AG04450 (cell line): ENCODE measurements at places on chromosomes 11 and 22. TPM values are rescaled to one million over a fixed set of nuclear protein-coding genes. Genes with fewer than 3 reads are reported as not detected.
A peak's percentile ranks its signal among the peaks of the same experiment; 100 is the strongest.

DNA sequence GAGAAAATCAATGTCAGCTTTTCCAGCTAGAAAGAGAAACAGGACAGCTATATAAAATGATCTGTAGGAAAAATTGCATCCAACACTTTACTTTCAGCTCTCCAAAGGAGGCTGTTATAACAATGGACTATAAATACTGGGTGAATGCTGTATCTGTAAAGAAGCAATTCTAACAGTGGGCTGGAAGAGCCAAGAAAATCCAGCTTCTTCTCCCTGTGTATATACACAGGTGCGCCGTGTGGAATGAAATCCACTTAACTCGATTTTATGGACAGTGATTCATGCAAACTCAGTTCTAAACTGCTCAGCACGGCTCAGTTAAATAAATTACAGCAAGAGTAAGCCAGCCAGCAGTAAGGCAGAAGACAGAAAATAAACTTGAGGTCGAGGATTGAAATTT, 32.5 kb upstream of the LMO2 start:
- DNase-seq, result no peak

DNA sequence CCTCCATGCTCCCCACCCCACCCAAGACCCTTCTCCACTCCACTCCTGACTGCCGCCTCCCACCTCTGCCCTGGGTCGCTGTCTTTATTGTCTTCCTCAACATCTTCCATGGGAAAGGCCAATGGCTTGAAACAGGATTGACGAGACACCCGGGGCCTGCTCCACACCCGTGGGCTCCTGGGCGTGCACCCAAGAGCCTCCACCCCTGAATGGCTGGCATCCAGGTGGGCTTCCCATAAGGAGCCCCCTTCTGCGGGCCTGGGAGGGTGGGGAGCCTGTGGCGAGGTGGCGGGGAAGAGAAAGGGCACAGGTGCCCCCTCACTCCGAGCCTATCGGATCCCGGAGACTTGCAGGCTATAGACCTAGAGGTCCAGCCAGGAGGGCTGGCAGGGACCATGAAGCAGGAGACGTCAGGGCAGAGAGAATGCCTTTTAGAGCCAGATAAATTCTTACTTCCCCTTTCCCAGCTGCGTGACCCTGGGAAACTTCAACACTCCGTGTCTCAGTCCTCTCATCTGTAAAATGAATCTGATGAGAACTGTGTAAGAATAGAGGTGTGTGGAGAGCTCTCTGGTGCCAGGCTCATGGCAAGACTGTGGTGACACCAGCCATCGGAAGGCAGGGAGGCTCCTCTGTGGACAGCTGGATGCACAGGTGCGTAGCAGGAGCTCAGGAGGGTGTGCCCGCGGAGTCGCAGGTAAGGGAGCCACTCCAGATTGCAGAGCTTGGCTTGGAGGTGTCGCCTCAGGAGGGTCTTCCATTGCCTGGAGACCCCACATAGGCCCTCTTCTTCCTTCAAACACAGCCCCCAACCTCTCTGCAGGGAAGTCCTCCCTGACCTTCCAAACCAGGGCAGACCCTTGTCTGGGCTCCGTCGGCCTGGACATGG, 53.9 kb downstream of the SMIM38 start:
- no peak for DNase-seq

DNA sequence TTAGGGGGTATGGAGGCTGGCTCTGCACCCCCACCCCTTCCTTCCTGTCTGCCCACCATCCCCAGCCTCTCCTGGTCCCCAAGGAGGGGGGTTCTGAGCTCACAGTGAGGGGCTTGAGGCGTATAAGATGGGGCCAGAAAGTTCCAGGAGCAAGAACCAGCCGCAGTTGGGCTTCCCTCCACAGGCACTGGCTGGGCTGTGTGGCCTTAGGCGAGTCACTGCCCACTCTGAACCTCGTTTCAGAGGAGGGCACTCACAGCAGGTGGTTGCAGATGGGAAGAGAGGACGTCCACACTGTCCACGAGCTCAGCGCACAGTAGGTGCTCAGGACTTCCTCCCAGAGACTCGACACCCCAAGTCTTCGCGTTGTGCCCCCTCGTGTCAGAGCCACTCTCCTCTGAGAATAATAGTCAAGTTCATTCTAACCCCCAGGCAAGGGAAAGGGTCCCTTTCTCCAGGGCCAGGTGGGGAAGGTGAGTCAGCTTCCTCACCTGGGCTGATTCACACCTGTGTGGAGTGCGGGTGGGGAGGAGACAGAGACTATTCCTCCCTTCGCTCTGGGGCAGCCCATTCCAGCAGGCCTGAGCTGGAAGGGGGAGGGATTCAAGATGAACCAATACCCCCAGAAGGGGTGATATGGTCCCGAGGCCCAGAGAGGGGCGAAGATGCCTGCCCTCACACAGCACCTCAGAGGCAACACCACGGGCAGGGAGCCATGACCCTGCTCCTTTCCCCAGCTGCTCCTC, 29.3 kb downstream of the RPL3 start:
- DNase-seq, result no peak

GRCh38 chr11:121365304-121365703, 72.7 kb downstream of the SC5D start:
- no peak for DNase-seq

- DNase-seq, result peak; percentile 26
These were observed 437.8 kb upstream of the CCDC90B start for GRCh38 chr11:83723999-83724398.

- DNase-seq, result no peak
These were observed 17.0 kb upstream of the WDR74 start for GRCh38 chr11:62856333-62856895.

DNA sequence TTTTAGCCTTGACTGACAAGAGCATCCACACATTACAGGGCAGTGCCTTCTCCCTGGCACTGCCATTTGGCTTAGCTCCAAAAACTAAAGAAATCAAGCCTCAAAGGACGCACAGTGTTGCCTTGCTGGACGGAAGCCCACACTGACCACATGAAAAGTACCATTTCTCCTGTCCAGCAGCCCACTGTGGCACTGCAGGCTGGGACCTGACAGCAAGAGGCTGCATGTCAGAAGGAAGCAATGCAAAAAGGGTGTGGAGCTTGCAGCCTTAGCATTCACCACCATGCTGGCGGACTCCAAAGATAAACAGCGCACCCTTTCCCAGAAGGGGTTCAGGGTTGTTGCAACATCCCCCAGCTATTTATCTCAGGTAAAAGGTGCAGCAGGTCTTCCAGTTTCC, 109.3 kb upstream of the BMAL1 start:
- no peak for DNase-seq

- DNase-seq, result no peak
These were observed 1.6 kb downstream of the NCAM1 start for GRCh38 chr11:112962579-112963367.

- no peak for DNase-seq
These were observed 819.8 kb downstream of the OPCML start for GRCh38 chr11:132712466-132712865.

- DNase-seq, result peak; percentile 4
These were observed 87.6 kb upstream of the FSHB start for GRCh38 chr11:30143098-30143705.

DNA sequence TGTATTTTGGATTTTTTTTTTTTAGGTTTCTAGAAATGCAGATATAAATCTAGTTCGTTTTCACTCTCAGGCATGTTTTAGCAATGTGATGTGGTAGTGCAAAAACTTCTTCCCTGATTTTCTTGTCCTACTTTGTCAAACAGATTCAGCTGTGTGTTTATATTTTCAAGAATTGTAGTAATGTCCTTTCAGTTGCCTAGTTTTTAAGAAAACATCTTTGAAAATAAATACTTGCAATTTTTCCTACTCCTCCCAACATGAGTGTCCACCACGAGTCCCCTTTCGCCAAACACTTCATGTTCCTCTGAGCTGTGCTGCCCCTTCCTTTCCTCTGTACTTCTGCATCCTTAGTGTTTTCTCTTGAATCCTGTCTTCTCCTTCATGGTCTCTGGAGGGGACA, 686.9 kb downstream of the NTM start:
- no peak for DNase-seq

- DNase-seq, result no peak
These were observed 14.7 kb upstream of the PTS start for GRCh38 chr11:112211536-112211935.

DNA sequence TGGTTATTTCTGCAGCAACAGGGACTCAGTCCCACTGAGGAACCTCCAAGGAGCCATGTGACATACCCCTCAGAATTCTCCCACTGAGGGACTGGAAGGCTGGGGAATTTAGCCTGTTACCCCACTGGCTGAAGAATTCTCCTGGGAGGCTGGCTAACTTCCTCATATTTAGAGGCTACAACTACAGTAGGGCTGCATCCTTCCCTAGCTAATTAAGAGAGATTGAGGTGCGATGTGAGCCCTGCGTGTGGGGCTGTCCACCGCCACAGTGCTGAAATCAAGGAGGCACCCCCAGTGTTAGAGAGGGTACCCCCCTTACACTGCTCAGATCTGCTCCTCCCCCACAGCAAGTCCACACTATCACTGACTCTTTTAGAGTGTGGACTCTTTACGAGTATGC, 21.1 kb downstream of the EIF3F start:
- DNase-seq, result no peak

- DNase-seq, result no peak
These were observed 17.7 kb downstream of the B3GAT1 start for GRCh38 chr11:134394311-134394710.

DNA sequence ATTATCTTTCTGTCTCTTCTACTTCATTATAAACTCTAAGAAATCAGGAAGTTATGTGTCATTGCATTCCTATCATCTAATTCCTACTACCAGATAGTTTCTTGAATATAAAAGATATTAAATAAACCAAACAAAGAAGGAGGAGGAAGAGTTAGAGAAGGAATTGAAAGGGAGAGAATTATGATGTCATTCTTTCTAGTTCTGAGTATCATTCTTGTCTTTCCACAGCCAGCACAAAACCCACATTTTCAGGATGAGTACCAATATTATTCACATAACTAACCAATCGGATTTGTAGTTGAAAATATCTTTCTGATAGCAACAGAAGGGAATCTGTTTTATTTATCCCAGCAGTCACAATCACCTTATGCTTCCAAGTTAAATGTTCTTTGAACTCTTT, 13.3 kb downstream of the MS4A13 start:
- no peak for DNase-seq

DNA sequence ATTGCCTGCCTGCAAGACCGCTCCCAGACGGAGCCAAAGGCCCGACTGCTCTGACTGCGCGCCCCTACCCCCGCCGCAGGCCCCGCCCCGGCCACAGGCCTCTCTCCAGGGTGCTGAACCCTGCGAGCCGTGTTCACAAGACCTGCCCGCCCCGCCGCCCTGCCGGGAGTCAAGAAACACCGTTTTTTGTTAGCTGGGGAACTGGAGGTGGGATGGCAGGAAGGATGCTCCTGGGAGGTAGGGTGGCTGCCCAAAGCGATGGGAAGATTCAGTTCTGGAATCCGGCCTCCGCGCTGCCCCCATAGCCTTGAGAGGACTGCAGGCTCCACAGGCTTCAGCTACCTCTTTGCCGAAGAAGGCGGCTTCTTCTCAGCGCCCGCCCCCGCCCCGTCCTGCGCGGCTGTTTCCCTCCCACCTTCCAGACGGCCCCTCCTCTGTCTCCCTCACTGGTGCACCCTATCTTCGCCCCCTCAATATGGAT, 2.7 kb upstream of the PDE2A start:
- no peak for DNase-seq

The IFITM10 gene
- polyA plus RNA-seq, result 0.04 TPM in 1 of 2 replicates, not detected in the other

The AIP gene
- polyA plus RNA-seq, result 55.3 and 75.7 TPM in 2 replicates

GRCh38 chr11:118071416-118072030, 5.4 kb upstream of the TMPRSS4 start:
- DNase-seq, result no peak

The KCNK4 gene
- not detected in 2 replicates for polyA plus RNA-seq

DNA sequence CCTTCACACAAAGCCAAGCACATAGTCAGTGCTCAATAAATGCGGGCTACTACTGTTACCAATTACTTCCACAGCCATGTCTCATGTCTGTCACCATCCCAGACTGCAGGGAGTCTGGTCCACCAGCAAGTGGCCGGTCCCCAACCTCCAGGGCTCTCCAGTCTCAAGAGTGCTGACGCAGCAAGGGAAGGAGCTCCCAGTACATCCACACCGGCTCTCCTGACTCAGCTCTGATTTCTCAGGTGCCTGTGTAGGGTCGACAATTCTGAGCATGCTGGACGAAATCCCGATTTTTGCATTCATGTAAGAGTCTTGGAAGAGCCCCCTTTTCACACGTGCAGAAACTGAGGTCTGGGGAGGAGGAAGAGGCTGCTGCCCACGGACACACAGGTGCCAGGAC, 10.3 kb upstream of the NEFH start:
- no peak for DNase-seq

- DNase-seq, result no peak
These were observed 160.5 kb upstream of the TBCEL start for GRCh38 chr11:120863359-120863758.

DNA sequence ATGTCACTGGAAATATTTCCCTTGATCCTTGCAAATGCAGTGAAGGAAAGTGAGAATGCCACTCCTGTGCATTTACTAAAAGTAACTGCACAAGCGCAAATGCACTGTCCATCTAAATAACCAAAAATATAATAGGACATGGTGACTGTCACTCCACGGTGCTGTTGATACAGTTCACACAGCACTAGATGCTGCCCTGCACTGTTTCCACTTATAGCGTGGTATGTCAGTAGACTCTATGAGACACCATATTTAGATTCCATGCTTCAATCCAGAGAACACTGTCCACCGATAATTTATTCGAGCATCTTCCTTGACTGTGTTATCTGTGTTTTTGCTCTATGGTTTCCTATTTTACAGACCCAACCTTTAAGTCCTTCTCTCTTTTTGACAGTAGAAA, 125.8 kb downstream of the MAML2 start:
- DNase-seq, result no peak

- DNase-seq, result no peak
These were observed 765.1 kb downstream of the KCNA4 start for GRCh38 chr11:29251738-29252137.

DNA sequence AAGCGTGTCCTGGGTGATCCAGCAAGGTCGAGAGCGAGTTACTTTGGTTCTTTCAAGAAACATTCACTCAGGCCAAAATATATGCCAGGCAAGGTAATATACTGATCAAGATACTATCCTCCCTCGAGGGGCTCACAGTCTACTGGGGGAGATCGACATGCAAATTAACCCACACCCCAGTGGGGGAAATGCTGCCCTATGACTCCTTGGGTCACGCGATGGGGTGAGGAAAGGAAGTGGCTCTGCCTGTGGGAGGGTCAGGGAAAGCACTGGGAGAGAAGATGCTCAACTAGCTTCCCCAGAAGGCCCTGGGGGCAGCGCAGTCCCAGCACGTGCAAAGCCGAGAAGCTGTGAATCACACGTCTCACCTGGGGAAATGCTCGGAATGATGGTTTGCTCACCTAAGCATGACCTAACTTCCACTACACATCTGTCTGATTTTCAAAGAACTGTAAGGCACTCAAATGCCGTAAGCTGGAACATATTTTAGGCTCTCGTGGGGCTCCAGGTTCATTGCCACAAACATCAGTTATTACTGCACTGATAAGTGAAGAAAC, 130.7 kb downstream of the RCN1 start:
- DNase-seq, result no peak

The OR51E2 gene
- 0.77 and 0.79 TPM in 2 replicates for polyA plus RNA-seq

The MICAL3 gene
- polyA plus RNA-seq, result 17.8 and 18.5 TPM in 2 replicates

The PYGM gene
- polyA plus RNA-seq, result 0.14 and 0.20 TPM in 2 replicates

GRCh38 chr11:76159983-76160661, 46.2 kb downstream of the WNT11 start:
- no peak for DNase-seq

The IRAG1 gene
- 56.6 and 60.3 TPM in 2 replicates for polyA plus RNA-seq
